Renal cortical epithelial cell (primary cell): ENCODE measurements at places on chromosomes 3 and 15. TPM values are rescaled to one million over a fixed set of nuclear protein-coding genes. Genes with fewer than 3 reads are reported as not detected.

GRCh38 chr3:179528772-179529171 is 34.0 kb upstream of the ACTL6A start:
- DNase-seq: peak; percentile 76

- peak; percentile 75 for DNase-seq
Measured at GRCh38 chr3:114650808-114651207, 357.0 kb downstream of the TIGIT start.

GRCh38 chr3:4413467-4413866 is 53.6 kb downstream of the SUMF1 start:
- no peak for DNase-seq

DNA sequence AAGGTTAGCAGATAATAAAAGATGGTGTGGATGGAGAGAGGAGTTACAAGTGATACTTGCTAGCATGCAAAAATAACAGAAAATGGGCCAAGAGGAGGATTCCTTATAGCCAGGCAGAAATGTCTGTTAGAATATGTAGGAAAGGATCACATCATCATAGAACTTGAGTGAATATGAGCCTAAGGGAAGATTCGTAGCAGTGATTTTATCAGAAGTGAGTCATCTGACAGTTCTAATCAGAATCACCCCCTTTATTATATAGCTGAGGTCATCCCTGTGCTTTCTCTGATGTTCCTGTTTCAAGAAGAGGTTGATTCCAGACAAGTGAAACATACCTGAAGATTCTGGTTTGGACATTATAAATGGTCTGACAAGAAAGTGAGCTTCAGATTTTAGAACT is 22.9 kb downstream of the EXOG start:
- no peak for DNase-seq

DNA sequence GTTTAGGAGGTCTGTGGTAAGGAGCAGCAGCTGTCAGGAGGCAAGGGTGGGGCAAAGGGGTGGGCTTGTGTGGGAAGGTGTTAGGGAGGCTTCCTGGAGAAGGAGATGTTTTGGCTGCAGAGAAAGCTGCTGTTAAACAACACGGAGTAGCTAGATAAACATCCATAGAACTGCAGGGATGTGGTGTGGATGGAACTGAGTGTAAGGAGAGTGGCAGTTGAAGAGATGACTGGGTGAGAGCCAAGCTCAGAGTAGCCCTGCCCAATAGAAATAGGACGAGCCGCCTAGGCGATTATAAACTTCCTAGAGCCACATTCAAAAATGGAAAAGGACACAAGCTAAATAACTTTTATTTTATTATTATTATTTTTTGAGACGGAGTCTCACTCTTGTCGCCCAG is 19.9 kb downstream of the RPLP1 start:
- DNase-seq: no peak

DNA sequence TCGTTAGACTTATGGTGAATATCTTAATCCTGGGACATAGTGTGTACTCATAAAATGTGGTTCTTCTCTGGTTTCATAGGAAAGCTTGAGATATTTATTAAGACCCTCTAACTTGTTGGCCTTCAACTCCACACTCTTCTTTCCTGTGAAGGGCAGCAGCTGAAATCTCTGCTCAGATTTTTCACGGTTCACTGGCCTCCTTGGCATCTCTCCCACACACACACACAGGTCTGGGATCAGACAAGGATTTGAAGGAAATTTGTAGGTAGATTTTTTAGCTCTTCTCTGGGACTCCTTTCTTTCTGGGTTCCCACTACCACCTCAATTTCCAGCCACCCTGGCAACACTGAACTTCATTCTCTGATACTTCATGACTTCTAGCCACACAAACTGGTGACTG is 70.2 kb downstream of the MYRIP start:
- DNase-seq: peak; percentile 66

DNA sequence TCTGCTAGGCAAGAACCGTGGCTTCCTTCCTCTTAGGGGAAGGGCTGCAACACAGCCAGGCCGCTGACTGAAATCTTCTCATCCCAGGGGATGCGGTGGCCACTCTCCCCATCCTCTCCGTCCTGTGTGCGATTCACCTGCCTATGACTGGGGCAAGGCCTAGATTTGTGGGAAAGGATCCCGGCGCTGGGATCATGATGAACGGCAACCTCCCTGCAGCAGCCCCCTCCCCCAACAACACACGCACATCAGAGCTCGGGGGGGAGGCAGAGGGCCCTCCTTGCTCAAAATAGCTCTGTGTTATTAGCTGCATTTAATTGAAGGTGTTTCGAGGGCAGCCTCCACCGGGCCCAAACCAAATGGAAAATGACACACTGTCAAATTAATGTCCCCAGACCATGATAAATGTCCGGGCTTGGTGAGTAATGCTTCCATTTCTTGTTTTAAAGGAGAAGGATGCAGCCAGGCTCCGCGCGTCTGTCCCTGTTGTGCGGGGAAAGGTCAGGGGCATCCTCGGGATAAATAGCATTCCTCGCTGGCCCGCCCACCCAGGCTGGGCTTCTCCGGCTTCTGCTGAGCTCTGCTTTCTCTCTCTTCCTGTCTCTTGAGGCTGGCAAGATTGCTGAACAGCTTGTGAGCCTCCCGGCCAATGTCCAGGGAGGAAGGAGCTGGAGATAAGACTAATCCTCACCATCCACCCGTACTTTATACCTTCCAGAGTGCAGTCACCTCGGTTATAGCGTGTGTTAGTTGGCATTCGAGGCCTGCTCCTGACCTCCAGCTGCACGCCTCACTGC is 56.4 kb upstream of the TLE3 start:
- no peak for DNase-seq

GRCh38 chr3:110900576-110900975 is 171.0 kb upstream of the NECTIN3 start:
- peak; percentile 54 for DNase-seq

DNA sequence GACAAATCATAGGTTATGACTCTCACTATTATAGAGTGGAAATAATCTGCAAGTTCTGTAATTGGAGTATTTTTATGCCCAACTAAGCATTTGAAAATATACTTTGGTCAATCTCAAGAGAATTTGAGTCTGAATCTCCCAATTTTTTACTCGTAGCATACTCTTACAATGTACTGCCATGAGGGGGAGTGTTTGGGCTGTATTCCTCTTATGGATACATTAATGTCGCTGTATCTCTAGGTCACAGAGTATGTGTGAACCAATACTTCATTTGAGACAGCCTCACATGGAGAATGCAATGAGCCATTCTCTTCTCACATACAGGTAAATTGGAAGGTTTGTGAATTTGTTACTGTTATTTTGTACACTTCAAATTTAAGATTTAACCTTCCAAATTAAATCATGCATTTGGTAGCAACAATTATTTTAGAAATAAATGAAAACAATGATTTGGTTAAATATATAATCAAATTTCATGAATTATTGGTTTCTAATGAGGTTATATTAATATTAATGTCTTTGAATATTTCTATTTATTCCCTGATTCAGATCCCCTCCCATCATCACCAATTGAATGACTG is 5.5 kb upstream of the CD200 start:
- DNase-seq: peak; percentile 69

DNA sequence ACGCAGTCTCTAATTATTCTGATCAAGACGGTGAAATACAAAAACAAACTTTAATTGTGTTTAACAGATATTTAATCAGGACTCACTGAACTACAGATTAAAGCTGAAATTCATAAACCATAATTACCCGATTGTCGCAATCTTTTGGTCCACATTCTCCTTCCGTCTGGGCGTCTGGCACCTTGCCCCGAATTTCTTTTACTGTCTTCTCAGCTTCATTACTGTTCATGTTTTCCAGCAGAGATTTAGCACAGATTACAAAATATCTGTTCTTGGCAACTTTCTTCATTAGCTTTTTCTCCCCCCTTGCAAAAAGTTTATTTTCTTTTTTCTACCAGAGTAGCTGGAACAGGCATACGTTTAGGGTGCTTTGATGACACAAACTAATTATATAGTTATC is 271.4 kb downstream of the TIGIT start:
- DNase-seq: no peak

- DNase-seq: peak; percentile 83
Measured at GRCh38 chr3:30672959-30673358, 66.6 kb downstream of the TGFBR2 start.

GRCh38 chr3:21477541-21478288 is 273.3 kb downstream of the ZNF385D start:
- DNase-seq: no peak

- DNase-seq: no peak
Measured at GRCh38 chr15:69098771-69099170, 61.7 kb upstream of the GLCE start.

- DNase-seq: no peak
Measured at GRCh38 chr15:80755885-80756284, 23.3 kb upstream of the CEMIP start.

- DNase-seq: no peak
Measured at GRCh38 chr3:174191380-174191779, 667.8 kb upstream of the NAALADL2 start.

DNA sequence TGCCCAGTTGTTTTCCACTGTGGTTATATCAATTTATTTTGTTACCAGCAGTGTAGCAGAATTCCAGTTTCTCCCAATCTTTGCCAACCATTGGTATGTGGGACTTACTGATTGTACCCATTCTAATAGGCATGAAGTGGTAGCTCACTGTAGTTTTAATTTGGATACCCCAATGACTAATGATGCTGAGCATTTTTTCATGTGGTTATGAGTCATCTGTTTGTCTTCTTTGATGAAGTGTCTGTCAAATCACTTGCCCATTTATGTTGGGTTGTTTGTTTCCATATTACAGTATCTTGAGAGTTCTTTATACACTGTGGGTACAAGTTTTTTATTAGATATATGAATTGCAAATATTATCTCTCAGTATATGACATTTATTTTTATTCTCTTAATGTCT is 644.3 kb downstream of the NR2F2 start:
- DNase-seq: peak; percentile 45

GRCh38 chr15:65927545-65927944 is 58.3 kb downstream of the RAB11A start:
- DNase-seq: no peak

GRCh38 chr3:10547841-10548783 is 42.7 kb upstream of the ATP2B2 start:
- no peak for DNase-seq

DNA sequence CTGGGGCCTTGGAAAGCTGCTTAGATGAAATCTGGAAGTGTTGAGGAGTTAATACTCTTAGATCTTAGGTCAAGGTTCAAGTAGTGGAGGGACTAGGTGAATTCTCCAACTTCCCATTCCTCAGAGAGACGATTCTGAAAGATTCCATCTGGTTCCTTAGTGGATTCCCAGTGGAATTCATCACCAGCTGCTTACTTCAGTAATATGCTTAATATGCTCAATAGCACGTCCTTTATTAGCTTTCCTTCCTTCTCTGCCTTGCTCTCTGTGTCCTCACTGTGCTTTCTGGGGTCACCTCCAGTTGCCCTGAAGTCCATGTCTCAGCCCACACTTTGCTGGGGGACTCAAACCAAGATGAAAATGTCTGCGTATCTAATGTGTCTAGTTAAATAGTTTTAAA is 31.0 kb downstream of the CEP63 start:
- DNase-seq: no peak

DNA sequence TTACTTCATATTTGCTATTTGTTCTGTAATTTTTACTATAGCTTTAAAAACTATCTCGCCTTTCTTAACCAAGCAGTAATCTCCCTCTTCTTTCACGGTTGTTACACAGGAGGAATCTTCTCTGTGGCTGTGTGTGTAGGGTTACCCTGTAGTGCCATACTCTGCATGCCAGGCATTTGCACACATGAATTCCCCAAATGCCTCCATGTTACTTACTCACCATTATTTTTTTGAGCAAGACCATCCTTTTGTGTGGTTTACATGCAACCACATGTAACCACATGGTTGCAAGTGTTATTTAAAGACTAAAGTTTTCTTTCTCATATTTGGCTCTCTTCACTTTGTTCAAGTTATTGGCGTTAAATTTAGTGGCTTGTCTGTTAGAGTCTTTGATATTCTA is 45.5 kb downstream of the HPS3 start:
- peak; percentile 97 for DNase-seq

GRCh38 chr15:66870880-66871388 is 168.9 kb downstream of the SMAD6 start:
- no peak for DNase-seq

DNA sequence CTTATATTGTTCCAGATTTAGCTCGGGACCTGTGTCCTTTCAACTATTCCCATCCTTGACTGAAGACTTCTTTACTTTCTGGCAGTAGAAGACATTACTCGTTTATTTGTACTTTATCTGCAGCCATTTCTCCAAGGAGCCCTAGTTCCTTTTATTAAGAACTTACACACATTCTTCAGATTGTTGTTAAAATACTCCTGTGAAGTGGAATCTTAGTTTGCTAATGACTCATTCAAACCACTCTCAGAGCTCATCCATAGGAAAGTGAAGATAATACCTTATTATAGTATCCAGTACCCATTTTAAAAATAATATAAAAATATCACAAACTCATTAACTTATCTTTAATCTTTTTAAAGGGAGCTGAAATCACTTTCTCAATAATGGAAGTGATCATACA is 63.5 kb downstream of the C3orf70 start:
- DNase-seq: peak; percentile 49

DNA sequence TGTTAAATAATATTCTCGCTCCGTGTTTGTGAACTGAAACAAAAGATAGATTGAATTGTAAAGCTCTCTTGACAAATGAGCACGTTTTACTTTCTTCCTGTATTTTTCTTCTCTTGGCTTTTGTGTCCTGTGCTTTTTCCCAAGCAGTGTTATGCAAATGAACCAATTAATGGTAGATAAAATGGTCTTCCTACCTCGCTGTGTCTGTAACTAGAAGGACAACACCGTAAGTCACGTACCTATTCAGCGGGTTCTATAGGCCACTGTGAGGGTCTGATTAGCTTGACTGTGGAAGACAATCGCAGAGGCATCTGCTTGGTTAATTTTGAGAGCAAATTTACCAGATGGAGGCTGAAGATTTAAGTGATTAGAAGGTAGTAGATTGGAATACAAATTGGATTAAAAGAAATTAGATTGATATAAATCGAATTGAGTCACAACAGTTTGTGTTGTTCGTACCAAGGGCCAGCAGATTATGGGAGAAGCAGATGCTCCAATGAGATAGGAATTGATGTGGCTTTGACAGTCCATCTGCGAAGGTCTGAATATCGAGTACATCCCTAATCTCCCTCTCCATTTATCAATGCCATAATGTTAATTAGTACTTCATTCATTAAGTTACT is 40.2 kb downstream of the ROBO2 start:
- DNase-seq: no peak

DNA sequence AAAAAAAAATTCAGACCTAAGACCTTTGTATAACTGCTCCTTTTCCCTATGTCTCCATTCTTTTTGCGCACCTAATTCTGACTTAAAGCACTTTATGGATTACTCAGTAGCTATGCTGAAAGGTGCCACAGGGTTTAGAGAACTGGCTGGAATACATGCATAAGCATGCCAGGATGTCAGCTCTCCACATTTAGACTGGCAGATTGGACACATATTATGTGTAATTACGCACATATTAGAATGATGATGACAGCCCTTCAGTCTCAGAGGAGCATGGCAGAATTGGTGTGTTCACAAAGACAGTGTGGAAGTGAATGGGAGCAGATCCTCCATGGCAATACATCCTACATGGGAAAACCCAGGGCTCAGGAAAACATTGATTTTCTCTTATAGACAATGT is 108.1 kb upstream of the LSAMP start:
- no peak for DNase-seq

- DNase-seq: no peak
Measured at GRCh38 chr3:97838393-97838792, 16.6 kb downstream of the CRYBG3 start.

The SLC38A3 gene
- total RNA-seq: 1.8 TPM in 1 of 2 replicates, not detected in the other

The XCR1 gene
- total RNA-seq: not detected in 2 replicates

The C3orf49 gene
- total RNA-seq: not detected in 2 replicates

The CHDH gene
- total RNA-seq: 4.9 and 5.2 TPM in 2 replicates

The ZPLD1 gene
- 58.6 and 74.8 TPM in 2 replicates for total RNA-seq

The SPSB4 gene
- not detected in 2 replicates for total RNA-seq

The EXD1 gene
- not detected in 2 replicates for total RNA-seq

The AGBL1 gene
- not detected in 2 replicates for total RNA-seq

The TM6SF1 gene
- 0.52 TPM in 1 of 2 replicates, not detected in the other for total RNA-seq
